ENCODE measurements at places on chromosomes 13 and 19.

DNA sequence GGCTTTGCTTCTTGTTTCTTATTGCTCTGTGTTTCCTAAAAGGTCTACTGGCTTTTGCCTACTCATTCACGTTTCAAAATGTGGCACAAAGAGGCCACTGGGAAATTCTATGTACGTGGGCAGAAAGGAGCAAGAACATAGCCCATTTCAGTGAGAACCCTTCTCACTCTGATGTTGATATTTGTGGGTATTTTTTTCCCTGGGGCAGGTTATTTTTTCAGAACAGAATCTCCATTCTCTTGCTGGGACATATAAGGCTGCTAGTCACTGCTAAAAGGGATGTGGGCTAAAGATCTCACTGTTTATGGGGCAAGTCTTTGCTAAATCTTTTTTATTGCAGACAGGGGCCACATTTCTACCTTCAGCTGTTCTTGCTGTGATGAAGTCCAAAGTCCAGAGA, 27.1 kb downstream of the EDNRB start:
- no peak for DNase-seq

GRCh38 chr13:99656092-99656745, 154.9 kb downstream of the TM9SF2 start:
- no peak for DNase-seq

- peak; percentile 34 for DNase-seq
Observed at GRCh38 chr13:48580185-48580803, 47.4 kb upstream of the RCBTB2 start.

- DNase-seq, result no peak
Observed at GRCh38 chr13:66774046-66774445, 456.1 kb downstream of the PCDH9 start.

- DNase-seq, result peak; percentile 1
Observed at GRCh38 chr13:85828094-85828684, 29.0 kb upstream of the SLITRK6 start.

DNA sequence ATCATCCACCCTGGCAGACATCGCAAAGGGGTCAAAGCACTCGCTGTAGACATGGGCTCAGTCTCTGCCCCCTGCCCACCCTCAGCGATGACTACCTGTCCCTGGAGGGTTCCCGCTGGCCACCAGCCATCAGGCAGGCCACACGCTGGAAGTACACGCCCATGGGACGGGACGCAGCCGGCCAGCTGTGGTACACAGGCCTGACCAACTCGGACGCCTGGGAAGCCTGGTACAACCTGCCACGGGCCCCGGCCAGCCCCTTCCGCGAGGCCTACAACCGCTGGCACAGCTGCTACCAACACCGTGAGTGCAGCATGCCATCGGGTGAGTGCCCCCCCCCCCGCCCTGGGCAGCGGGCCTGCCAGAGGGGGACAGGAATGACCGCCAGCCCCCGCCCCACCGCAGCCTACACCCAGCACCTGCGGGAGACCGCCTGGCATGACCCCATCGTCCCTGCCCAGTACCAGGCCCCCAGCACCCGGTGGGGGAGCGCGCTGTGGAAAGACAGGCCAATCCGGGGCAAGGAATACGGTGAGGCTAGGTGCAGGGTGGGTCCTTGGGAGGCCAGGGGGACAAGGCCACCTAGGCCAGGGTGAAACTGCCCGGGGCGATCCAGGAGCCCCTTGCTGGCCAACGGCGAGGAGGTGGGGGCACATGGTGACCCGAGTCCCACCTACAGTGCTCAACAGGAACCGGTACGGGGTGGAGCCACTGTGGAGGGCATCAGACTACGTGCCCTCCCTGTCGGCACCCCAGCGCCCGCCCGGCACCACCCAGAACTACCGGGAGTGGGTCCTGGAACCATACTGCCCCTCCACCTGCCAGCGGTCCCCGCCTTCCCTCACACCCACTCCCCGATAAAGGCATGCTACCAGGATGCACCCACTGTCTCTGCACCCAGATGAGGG, 4.4 kb downstream of the TEKTIP1 start:
- no peak for DNase-seq

DNA sequence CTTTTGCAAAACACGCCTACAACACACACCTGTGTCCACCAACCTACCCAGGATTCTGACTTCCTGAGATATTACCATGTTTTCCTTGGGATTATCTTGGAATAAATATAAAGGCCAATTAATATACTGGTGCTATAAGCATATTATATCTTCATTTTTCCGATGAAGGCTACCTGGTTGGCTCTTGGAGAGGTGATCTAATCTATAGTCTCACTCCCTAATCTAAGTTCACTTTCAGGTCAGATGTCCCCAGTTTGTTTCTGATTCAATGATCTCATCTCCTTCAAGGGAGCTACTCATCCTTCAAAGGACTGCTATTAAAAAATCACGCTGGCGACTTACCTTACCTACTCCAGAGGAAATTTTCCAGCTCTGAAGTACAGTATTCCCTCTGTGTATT, 517.5 kb downstream of the KLF5 start:
- no peak for DNase-seq

DNA sequence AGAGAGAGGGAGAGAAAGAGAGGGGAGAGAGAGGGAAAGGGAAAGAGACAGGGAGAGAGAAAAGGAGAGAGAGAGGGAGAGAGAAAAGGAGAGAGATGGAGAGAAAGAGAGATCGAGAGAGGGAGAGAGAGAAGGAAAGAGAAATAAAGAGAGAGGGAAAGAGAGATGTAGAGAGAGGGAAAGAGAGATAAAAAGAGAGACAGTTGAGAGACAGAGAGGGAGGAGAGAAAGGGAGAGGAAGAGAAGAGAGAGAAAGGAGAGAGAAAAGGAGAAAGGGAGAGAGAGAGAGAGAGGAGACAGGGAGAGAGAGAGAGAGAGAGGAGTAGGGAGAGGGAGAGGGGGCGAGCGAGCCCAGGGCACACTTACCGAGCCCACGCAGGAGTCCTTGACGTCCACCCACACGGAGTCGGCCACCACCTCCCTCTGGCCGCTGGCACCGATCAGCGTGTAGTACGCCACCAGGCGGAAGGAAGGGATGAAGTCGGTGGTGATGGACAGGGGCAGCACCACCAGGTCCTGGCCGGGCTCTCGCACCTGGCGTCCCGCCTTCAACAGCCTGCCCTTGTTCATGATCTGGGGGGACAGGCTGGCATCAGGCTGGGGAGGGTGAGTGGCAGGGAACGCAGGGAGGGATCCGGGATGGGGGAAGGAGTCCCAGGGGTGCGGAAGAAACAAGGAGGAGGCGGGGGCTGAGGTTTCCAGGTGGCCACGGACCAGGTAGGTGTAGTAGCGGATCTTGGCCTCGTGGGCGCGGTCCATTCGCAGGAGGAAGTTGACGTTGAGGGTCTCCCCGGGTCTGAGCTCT, 10.0 kb downstream of the C3 start:
- DNase-seq, result no peak

- DNase-seq, result no peak
Observed at GRCh38 chr13:48829536-48829935, 146.2 kb upstream of the FNDC3A start.

DNA sequence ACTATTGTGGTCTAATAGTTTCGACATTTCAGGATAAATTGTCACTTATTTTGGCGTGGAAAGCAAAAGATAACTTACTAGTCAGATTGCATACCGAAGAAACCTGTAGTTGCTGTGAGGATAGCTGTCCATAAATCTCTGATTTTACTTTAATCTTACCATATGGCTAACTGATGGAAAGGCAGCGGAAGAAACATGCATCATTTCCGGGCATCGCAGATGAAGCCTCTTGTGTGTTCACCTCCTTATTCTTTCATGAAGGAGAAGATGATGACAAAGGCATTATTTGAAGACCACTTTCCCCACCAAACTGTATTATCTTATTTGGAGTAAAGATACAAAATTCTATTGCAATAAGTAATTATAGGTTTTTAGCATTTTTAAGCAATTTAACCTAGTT, 763.6 kb upstream of the SLITRK6 start:
- DNase-seq, result no peak

GRCh38 chr13:77745784-77746183, 48.3 kb downstream of the SLAIN1 start:
- DNase-seq, result no peak

- DNase-seq, result no peak
Observed at GRCh38 chr13:95120650-95121049, 180.6 kb downstream of the ABCC4 start.

- DNase-seq, result no peak
Observed at GRCh38 chr13:45448965-45449559, 15.7 kb upstream of the COG3 start.

DNA sequence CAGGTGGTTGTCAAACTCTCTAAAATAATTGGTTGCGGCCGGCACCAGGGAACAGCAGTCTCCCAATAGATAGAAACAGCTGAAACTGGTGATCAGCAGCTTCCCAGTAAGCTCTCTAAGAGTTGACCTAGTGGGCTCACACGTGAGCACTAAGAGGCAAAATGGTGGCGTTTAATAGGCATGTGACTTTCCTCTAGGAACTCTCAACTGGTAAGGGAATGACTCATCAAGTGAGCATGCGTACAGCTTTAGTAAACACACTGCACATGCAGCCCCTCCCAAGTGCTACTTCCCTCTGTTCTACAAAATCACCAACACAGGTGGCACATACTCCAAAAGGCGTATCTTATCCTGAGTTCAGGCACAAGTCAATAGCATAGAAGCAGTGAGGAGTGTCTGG, 41.7 kb downstream of the TNFSF11 start:
- no peak for DNase-seq

DNA sequence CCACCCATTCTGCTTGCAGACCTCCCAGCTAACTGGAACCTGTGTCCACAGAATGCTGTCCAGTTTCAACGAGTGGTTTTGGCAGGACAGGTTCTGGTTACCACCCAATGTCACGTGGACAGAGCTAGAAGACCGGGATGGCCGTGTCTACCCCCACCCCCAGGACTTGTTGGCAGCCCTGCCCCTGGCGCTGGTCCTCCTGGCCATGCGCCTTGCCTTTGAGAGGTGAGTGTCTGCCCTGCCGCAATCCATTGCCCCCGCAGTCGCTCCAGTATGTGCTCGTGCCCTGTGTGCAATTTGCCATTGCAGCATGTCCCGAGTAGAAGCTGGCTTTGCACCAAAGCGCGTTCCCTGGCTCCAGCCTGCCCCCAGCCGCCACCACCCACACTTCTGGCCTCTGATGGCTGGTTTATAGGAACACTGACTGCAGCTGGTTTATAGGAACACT, 41.9 kb downstream of the CERS4 start:
- no peak for DNase-seq

GRCh38 chr13:97238432-97238831, 16.3 kb downstream of the MBNL2 start:
- DNase-seq, result no peak

- DNase-seq, result no peak
Observed at GRCh38 chr19:39297931-39298634, 1.9 kb downstream of the IFNL1 start.

DNA sequence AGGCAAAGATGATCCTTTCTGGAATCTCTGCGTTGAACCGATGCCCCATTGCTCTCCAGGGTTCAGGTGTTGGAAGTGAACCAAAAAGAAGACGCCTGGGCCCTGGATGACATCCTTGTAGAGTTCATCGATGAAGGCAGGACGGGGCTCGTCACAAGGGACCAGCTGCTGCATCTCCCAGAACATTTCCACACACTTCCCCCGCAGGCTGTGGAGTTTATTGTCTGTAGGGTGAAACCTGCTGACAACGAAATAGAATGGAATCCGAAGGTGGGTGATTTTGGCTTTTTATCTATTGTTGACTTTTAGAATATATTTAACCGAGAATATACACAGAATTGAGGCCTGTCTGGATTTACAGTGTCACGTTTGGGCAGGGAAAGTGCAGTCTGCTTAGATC, 58.4 kb downstream of the SLC7A9 start:
- no peak for DNase-seq

- no peak for DNase-seq
Observed at GRCh38 chr13:114179087-114179658, at the start of gene CFAP97D2. Gene CFAP97D2, plus strand, starts transcription at chr13:114179257. Its CDS starts 74 bp downstream, at chr13:114179331.

DNA sequence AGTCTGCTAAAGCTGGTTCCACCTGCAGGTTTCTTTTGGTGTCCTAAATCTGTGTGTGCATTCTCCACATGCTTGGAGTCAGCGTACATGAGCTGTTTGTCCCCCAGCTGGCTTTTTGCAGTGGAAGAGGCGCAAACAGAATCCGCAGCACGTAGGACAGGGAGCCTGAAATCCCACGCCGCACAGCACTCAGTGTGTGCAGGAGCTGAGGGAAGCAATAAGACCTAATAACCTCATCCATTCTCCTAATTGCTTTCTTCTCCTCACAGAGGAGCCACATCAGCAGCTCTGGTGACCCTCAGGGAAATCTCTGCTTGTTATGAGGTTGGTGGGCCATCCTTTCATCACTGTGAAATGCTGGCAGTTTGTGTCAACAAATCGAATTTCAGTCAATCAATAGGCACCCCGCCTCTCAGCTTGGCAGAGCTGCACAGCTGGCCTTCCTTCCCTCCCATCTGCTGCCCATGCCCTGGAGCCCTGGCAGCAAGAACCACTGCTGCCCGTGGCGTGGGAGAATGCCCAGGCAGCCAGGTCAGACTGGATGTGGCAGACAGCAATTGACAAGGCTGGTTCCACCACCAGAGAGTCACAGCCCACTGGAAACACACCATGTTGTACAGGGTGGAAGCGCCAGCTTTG, 136.7 kb downstream of the ZDHHC20 start:
- DNase-seq, result no peak

GRCh38 chr19:11390933-11391680, 7.0 kb upstream of the EPOR start:
- DNase-seq, result no peak

GRCh38 chr13:31540281-31540680, 199.0 kb upstream of the RXFP2 start:
- DNase-seq, result no peak

DNA sequence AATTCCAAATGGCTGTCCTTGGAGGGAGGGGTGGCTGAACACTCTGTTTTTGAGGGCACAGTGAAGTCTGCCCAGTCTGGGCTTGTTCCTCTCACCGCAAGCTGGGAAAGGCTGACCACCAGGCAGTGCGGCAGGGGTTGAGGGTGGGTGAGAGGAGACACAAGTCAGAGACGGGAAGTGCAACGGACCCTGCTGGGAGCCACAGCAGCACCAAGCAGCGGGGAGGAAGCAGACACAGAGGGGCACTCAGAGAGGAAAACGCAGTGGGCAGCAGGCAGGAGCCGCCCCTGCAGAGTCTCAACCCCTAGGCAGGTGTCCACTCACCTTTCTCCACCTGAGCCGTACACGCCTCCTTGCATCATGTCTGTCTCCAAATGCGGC, 15.6 kb downstream of the AKAP8L start:
- DNase-seq, result no peak

DNA sequence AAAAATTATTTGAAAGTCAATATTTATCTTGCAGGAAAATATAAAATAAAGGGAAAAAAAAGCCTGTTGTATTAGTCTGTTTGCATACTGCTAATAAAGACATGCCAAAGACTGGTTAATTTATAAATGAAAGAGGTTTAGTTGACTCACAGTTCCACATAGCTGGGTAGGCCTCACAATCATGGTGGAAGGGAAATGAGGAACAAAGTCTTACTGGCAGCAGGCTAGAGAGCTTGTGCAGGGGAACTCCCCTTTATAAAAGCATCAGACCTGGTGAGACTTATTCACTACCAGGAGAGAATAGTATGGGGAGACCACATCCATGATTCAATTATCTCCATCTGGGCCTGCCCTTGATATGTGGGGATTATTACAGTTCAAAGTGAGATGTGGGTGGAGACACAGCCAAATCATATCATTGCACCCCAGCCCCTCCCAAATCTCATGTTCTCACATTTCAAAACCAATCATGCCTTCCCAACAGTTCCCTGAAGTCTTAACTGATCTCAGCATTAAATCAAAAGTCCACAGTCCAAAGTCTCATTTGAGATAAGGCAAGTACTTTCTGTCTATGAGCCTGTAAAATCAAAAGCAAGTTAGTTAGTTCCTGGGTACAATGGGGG, 1416.5 kb upstream of the SPRY2 start:
- DNase-seq, result no peak
